ENCODE measurements at places on chromosomes 16 and 17.

DNA sequence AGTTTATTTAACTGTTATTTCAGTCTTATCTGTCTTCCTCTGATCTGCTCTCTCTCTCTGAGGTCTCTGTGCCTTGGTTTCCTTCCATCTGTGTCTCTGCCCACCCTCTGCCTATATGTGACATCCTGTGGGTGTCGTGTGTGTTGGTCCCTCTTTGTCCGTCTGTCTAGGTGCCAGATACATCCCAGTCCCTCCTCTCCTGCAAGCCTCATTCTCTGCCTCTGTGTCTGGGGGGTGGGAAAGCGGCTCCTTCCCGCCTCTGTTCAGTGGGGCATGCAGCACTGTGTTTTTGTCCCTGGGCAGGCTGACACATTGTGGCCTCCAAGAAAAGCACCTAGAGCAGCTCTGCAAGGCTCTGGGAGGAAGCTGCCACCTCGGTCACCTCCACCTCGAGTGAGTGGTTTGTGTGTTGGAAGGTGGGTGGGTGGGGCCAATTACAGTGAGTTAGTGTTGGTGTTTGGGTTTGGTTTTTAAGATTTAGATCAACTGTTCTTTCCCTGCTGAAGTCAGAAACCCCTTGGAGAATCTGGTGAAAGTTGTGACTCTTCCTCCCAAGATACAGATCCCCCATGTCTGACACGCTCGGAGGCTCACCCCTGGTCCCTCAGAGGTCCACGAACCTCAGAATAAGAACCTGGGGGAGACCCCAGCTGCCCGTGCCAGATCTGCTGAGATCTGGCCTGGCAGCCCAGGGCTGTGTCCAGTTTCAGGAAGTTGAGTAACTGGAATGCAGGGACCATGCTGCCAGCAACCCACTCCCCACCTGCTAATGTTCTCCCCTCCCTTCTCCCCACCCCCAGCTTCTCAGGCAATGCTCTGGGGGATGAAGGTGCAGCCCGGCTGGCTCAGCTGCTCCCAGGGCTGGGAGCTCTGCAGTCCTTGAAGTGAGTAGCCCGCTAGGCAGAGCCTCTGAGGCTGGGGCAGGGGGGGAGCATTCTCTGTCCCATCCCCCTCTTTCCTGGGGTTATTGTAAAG lies 50.9 kb upstream of the CPNE2 start:
- no peak for DNase-seq

GRCh38 chr17:16215002-16215272 lies 397 bp downstream of the NCOR1 start:
- DNase-seq: no peak

GRCh38 chr17:41638941-41639340 lies 14.6 kb upstream of the KRT17 start:
- DNase-seq: no peak

DNA sequence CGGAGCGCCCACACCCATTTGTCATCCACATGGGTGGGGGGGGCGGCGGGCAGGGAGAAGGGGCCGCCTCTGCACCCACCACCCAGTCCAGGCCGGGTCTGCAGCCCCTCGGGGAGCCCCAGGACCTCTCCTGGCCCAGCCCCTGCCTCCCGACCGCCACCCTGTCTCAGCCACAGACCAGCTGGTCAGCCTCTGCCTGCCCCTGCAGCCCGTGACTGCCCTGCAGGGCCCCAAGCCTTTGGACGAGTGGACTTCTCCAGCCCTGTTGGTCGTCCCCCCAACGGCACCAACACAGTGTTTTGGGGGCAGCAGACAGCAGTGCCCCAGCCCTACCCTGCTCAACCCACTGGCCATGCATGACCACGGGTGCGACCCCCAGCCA lies 1.2 kb downstream of the PRR35 start:
- no peak for DNase-seq

GRCh38 chr17:37720989-37721388 lies 23.9 kb downstream of the HNF1B start:
- DNase-seq: no peak

DNA sequence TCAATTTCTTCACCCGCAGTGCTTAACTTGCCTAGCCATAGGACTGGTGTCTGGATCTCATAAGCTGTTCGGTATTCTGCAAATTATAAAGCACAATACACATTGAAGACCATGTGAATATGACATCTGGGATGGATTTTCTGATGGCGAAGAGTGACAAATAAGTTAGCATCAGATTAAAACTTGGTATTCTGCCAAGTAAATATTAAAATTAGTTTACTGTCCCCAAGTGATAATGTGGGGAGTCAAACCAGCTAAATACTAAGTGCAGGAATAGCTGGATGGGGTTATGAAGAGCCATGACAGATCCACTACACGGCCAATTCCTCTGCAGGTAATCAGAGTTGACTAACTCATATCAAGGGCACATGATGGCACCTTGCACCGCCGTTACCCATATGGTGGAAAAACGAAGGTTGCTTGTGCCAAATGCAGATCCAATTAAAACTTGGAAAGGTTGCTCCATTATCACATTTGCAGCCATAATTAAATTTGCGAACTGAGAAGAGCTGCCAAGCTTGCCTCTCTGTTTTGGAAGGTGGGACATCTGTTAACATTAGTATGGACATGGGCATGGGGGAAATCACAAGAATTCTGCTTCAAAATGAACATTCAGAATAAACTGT lies 114.9 kb upstream of the TOM1L1 start:
- DNase-seq: peak; percentile 88

- peak; percentile 56 for DNase-seq
These were observed 696 bp downstream of the NETO2 start for GRCh38 chr16:47142821-47143676.

DNA sequence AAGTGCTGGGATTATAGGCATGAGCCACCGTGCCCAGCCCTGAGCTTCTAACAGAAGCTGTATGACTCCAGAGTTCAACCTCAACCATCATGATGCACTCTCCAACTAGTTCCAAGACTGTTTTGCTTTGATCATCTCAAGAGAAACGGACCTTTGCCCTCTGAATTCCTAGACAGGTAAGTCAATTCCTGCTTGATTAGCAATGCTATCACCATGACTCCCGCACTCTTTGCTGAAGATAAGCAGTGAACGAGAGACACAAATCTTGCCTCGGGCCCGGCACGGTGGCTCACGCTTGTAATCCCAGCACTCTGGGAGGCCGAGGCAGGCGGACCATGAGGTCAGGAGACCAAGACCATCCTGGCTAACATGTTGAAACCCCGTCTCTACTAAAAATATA lies 22.2 kb downstream of the ANKFY1 start:
- DNase-seq: no peak

GRCh38 chr17:61397086-61397842 lies 2.4 kb upstream of the TBX2 start:
- no peak for DNase-seq

- DNase-seq: no peak
These were observed 2.7 kb upstream of the HES7 start for GRCh38 chr17:8126491-8127066.

GRCh38 chr17:16882243-16882925 lies 89.5 kb downstream of the TNFRSF13B start:
- no peak for DNase-seq

- no peak for DNase-seq
These were observed 551.8 kb upstream of the KIF2B start for GRCh38 chr17:53270936-53271335.

DNA sequence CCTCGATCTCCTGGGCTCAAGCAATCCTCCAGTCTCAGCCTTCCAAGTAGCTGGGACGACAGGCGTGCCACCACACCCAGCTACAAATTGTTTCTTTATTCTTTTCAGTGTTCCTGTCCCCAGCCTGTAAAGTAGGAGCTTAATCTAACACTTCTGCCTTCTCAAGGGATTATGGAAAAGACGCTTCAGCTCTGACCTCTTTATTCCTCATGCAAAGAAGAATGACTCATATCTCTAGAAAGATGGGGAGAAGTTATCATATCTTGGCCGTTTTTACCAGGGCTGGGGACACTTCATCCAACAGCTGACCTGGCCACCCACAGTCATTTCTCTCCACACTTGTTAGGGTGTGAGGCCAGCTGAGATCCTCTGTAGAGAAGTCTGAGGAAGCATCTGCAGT lies 172.6 kb downstream of the HAPSTR1 start:
- no peak for DNase-seq

- DNase-seq: no peak
These were observed 110.3 kb upstream of the RBL2 start for GRCh38 chr16:53323924-53324323.

GRCh38 chr17:62801553-62802114 lies 6.5 kb downstream of the MARCHF10 start:
- no peak for DNase-seq

- DNase-seq: no peak
These were observed 146.4 kb upstream of the CHMP6 start for GRCh38 chr17:80845069-80845862.

DNA sequence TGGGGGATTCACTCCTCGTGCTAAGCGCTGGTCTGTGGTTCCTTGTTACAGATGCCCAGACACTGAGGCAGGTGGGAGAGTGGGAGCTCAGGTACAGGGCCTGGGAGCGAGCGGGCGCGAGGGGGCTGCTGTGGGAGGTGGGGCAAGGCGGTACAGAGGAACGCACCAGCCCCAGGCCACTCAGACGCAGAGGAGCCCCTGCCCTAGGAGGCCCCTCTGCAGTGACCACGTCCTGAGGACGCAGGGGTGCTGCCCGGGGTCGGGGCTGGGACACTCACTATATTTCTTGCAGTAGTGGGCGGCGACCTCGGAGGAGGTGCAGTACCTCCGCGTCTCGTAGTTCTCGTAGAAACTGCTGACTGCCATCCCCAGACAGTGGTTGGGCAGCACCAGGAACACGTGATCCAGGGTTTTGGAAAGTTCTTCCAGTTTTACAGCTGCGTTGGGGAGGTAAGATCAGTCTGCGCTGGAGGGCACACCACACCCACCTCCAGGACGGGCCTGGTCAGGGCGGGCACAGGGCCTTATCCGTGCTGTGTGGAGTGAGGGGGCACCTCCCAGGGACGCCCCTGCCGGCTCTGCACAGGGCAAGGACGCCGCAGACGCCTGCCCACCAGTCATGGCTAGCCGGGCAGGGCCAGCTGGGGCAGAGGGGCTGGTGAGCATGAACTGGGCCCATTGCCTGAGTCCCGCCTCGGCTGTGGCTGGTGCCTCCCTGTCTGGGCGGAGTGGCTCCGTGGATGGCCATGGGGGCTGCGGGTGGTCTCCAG lies 16.3 kb upstream of the RNPS1 start:
- DNase-seq: no peak

- DNase-seq: no peak
These were observed 33.7 kb downstream of the SMPD3 start for GRCh38 chr16:68414581-68414980.

DNA sequence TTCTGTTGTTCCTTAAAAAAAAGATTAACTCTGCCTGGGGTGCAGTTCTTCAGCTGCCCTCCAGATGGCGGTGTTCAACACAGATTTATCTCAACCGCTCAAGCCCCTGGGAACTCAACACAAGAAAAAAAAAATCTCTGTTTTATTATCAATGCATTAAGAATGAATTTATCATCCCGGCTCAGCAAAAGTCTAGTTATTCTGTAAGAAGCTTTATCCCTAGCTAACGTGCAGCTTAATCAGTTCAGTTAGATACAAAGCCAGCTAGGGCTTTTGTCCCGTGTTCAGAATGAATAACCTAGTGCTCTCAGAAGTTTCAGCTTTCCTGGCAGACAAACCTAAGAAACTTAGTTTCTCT lies 475.9 kb upstream of the CCL2 start:
- DNase-seq: peak; percentile 44

GRCh38 chr17:7258731-7259554 lies 3.3 kb downstream of the CLDN7 start:
- DNase-seq: no peak

DNA sequence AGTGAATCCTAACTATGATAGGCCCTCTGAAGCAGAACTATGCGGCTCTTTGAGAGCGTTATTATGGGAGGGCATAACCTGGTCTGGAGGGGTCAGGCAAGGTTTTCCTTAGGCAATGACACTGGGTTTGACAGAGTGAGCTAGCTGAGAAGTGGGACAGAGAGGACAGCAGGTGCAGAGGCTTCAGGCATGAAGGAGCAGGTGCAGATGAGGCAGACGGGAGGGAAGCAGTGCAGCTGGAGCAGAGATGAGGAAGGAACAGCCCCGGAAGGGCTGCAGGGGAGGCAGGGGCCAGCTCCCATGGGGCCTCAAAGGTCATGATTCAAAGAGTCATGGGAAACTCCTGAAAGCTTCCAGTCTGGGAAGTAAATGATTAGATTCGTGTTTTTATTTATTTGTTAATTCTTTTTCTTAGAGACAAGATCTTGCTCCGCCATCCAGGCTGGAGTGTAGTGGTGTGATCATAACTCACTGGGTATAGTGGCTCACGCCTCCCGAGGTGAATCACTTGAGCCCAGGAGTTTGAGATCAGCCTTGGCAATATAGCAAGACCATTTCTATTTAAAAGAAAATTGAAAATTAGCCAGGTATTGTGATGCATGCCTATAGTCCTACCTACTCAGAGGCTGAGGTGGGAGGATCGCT lies 5.4 kb downstream of the MARCHF10 start:
- no peak for DNase-seq

GRCh38 chr17:72719206-72719577 lies 373.3 kb downstream of the SLC39A11 start:
- no peak for DNase-seq

DNA sequence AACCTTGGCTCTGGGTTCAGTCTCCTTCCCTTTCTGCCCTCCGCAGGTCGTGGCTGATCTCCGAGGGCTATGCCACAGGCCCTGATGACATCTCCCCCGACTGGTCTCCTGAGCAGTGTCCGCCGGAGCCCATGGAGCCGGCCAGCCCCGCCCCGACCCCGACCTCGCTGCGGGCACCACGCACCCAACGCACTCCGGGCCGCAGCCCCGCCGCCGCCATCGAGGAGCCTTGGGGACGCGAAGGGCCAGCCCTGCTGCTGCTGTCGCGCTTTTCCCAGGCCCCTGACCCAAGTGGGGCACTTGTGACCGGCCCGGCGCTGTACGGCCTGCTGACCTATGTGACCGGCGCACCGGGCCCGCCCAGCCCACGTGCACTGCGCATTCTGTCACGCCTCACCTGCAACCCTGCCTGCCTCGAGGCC lies 5.1 kb downstream of the ARMC5 start:
- no peak for DNase-seq

GRCh38 chr17:76740329-76741118 lies 2.6 kb downstream of the MFSD11 start:
- DNase-seq: no peak

DNA sequence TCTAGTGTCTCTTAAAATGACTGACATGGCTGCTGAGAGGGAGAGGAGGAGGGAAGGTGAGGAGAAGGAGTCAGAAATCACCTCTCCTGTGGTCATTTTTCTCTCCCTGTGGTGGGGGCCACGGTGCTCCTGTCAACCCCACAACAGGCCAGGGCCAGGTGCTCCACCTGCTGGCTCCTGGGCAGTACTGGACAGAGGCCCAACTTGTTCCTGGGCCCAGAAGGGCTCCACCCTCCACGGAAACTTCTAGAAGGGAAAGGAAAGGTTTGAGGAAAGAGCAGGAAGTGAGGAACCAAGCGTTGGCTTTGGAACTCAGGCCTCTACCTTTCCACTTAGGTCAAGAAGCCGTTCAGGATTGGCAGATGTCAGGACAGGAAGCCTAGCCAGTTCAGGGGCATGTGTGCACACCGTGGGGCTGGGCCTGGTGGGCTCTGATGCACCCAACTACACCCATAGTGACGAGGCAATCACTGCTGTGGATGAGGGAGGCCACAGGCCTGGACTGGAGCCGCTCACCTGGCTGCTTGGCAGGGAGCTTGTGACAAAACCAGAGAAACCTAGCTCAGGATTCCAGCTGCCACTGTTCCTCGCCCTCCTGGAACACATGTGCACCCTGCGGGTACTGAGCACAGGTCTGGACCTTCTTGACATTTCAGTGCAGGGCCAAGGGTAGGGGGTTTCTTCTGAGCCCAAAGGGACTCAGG lies 36.1 kb downstream of the WNT3 start:
- no peak for DNase-seq

GRCh38 chr16:12062343-12063003 lies 85.9 kb downstream of the SNX29 start:
- no peak for DNase-seq

GRCh38 chr17:28982131-28982793 lies 23.6 kb downstream of the SEZ6 start:
- DNase-seq: no peak
